ENCODE measurements at places on chromosomes 2 and 18.
A peak's percentile ranks its signal among the peaks of the same experiment; 100 is the strongest.

DNA sequence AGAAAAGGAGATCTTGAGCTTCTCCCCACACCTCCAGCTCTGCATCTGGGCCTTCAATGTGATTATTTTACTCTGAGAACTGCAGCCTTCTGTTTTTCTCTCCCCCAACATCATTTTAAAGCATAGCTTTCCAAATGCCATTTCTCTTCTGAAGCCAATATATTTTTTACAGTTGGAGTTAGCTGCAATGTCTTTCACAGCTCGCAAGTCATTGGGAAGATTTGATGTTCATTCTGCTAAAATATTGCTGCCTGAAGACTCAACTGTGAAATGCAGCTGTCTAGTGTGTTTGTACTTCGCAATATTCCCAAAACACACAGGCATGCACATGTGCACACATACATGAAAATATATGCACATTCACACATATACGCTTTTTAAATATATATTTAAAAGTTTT is 295.3 kb downstream of the LRRTM1 start:
- no peak for DNase-seq

DNA sequence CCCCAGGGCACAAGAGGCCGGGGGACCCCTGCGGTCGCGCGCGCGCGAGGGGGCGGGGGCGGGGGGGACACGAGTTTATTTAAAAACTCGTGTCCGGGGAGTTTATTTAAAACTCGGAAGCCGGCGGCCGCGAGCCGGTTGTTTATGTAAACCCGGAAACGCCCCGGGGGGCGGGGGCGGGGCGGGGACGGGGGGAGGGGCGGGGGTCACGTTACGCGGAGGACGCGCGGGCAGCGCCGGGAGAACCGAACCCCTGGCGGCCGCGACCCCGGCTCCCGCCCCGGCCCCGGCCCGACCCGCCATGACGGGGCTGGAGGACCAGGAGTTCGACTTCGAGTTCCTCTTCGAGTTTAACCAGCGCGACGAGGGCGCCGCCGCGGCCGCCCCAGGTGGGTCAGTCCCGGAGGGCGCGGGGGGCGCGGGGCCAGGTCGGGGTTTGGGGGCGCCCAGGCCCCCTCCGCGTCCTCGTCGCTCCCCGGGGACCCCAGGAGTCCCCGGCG is 4.4 kb downstream of the NFATC1 start:
- DNase-seq: peak; percentile 80

DNA sequence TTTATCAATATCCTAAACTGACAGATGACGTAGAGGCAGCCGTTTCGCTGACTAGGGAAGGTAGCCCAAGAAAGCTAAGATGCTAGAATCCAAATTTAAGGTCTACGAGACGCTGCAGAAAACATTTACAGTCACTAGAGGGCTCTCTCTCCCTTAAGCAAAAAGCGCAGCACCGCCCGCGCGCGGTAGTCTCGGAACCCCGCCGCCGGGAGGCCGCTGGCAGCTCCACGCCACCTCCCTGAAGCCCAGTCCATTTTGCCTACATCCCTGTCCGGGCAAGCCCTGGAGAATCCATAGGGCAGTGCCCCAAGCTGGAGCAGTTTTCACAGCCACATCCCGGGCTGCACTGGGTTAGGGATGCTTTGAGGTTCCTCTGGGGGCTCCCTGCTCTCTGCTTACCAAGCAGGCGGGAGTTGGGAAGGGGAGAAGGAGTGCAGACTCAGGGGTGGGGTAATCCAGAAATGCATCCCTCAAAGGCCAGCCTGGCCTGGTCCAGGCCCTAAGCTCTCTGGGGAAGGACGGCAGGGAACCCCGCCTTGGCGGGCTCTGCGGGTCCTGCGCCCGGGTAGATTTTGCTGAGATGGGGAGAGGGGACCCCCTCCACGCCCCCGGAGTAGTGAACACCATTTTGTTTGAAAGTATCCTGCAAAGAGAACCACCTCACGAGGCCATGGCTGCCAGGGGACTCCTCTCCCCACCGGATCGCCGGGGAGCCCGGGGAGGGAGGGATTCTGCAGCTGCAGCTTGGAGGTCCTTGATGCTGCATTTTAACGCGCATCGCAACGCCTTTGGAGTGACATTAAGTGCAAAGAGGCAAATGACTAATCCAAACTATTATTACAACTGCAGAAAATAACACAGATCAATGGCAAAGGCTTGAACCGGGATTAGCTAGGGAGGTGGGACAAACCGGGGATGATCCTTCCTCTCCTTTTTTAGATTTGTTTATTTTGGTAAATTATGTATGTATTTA is 1.3 kb upstream of the DPYSL5 start:
- peak; percentile 65 for DNase-seq

GRCh38 chr2:1550076-1550475 is 136.8 kb downstream of the TPO start:
- no peak for DNase-seq

GRCh38 chr2:175626796-175627195 is 375.3 kb downstream of the LNPK start:
- no peak for DNase-seq

DNA sequence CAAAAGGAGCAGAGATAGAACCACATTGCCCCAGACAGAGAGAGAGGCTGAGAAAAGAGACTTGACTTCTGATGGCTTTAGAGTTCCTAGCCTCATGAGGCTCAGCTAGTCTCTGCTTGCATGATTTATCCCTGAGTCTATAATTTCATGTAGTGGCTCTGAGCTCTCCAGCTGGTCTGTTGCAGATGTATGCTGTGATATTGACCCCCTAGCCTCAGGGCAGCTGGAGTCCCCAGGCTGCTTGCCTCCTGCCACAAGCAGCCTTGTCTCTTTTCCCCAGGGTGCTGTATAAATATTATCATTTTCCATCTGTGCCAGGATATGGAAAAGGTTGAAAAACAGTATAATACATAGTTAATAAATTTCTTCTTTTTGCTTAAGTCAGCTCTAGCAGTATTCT is 467.6 kb upstream of the CWC22 start:
- DNase-seq: no peak

DNA sequence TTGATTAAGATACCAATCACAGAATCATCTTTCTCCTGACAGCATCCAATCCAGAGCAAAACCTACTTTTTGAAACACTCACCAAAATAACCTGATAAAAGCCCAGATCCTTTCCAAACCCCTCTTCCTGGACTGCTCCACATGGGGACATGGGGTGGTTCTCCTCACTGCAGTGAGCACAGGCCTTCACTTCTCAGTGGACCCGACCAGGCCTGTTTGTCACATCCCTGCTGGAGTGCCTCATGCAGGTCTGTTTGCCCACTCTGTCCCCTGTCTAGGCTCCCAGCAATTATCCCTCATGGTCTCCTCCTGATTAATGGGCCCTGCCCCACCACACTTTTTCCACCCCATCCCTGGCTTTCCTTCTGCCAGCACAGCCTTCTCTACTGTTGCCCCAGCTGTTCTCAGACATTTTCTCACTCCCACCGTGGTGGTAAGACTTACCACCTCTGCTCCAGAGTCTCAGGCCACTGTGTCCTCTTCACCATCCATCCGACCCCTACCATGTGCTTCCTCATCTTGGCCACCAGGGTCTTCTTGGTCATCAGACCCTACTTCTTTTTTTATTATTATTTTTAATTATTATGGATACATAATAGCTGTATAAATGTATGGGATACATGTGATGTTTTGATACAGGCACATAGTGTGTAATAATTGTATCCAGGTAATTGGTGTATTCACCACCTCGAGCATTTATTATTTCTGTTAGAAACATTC is 21.1 kb downstream of the MRPL30 start:
- DNase-seq: no peak
